ENCODE measurements at places on chromosomes 4 and X.

DNA sequence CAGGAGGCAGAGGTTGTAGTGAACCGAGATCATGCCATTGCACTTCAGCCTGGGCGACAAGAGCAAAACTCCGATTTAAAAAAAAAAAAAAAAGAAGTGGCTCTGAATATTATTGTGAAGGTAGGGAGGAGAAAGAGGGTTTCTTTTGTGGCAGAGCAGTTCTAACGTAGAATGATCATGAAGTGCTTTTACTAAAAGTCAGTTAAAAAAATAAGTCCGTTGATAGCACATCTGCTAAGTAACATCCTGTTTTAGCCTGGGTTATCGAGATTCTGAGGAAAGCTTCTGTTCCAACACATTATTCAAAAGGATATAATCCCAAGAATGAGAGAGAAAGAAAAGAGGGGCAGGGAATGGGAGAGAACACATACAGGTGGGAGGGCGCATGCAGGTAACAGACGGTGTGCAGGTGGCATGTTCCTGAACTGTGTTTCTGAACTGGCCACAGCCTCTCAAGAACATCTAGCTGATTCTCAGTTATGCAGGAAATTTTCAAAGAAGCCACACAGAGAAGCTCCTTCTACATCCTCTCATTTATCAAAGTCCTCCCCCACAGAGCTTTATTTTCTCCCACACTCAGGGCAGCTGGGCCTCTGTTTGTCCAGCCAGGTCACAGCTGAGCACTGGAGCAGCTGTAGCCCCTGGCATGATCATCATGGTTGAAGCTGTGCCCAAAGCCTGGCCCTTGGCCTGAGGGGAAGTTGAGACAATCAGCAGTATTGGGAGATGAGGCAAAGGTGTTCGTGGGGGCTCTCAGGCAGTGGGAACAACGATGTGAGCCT is 342.3 kb downstream of the ZNF674 start:
- no peak for DNase-seq

DNA sequence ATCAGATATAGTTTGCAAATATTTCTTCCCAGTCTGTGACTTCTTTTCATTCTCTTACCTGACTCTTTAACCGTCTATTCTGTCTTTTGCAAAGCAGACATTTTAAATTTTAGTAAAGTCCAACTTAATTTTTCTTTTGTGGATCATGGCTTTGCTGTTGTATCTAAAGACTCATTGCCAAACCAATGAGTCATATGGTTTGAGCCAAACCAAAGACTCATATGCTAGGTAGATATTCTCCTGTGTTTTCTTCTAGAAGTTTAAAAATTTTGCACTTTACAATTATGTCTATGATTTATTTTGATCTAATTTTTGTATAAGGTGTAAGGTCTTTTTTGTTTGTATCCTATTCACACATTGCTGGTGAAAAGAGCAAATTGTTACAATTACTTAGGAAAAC is 446.8 kb downstream of the ANKRD50 start:
- DNase-seq, result no peak

DNA sequence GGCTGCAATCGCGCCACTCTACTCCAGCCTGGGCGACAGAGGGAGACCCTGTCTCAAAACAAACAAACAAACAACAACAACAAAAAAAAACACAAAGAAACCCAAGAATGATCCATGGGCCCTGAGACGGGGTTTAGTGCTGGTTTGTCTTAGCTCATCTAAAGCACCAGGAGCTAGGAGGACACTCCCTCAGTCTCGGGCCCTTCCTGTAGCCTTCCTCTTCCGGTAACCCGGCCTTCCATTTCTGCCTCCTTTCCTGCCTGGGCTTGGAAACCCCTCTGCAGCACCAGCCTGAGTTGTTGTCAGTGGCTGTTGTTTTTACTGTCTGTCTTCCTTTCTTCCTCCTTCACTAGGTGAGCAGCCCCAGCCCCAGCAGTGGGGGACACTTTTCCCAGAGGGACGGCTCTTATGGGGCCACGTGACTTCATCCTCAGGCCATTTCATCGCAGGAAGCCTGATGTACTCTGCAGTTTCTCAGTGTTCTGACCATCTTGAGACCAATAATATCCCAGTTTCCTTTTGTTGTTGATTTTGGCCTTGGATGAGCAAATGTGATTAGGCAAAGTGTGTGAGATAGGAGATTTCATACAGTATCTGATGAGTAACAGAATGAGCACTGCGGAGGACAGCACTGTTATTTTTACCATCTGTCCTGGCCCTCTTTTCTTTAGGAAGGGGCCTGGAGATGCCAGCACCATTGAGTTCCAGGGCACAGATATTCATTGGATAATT is 90.1 kb downstream of the ANAPC4 start:
- DNase-seq, result no peak

DNA sequence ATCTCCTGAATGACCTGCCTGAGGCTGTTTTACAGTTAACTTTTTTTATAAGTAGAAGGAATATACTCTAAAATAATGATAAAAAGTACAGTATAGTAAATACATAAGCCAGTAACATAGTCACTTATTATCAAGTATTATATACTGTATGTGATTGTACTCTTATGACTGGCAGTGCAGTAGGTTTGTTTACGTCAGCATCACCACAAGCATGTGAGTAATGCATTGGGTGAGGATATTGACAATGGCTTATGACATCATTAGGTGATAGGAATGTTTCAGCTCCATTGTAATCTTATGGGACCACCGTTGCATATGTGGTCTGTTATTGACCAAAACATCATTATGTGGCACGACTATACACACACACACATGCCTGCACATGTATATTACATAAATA is 20.5 kb downstream of the NUDT9 start:
- no peak for DNase-seq

- DNase-seq, result no peak
Measured at GRCh38 chr4:76058302-76058701, 16.2 kb upstream of the ART3 start.

GRCh38 chrX:42948723-42949657 is 171.0 kb upstream of the PPP1R2C start:
- no peak for DNase-seq

- no peak for DNase-seq
Measured at GRCh38 chr4:71553605-71554004, 214.8 kb downstream of the SLC4A4 start.

DNA sequence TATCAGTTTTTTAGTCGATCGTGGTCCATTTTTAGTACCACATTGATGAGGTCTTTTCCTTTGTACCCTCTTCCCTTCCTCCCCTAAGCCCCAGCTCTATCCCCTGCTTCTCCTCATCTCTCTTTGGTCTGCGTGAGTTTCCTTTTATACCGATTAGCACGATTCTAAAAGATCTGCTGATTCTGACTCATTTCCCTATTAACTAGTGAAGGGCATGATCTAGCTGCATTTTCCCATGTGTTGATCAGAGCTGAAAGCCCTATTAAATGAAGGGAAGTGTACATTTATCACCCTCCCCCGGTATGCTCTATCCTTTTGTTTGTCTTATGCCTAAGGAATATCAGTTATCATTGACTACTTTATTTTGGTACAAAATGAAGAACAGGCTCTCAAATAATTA is 181.7 kb upstream of the NPY2R start:
- no peak for DNase-seq

DNA sequence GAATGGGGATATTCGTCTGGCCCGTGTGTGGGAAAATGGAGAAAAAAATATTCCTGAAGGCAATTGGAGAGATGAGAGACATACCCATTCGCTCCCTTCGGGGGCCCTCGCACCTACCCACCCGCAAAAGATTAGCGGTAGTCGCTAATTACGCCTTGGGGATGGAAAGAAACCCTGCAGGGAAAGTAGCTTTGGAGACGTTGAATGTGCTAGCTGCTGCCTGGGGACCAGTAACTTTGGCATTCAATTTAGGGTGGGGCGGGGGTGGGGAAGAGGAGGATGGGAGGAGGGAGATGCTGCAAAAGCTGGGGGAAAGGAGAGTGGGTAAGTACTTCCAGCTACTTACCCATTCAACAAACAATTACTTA is 407 bp upstream of the ZC4H2 start:
- no peak for DNase-seq

DNA sequence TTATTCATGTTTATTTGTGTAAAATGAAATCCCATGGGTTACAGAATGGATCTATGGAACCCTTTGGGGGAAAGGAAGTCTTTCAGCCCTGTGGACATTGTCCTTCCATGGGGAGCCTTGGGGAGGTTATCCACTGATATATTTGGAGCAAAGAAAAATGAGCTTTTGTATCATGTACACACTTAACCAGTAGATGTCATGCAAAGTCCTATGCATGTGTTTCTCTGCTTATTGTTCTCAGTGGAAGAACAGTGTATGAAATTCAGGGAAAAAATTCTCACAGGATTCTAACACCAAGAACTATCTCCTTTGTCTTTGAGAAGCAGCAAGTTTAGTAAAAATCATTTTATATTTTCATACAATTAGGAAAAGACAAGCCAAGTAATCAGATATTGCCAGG is 105.3 kb downstream of the DTHD1 start:
- no peak for DNase-seq

DNA sequence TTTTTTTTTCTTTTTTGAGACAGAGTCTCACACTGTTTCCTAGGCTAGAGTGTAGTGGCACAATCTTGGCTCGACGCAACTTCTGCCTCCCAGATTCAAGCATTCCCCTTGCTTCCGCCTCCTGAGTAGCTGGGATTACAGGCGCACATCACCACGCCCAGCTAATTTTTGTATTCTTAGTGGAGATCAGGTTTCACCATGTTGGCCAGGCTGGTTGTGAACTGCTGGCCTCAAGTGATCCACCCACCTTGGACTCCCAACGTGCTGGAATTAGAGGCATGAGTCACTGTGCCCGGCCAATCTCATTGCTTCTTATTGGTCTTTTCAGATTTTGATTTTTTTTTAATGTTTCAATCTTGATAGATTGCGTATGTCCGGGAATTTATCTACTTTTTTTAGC is 124.4 kb downstream of the NBDY start:
- no peak for DNase-seq

GRCh38 chrX:46882266-46882665 is 30.0 kb upstream of the JADE3 start:
- DNase-seq, result no peak

DNA sequence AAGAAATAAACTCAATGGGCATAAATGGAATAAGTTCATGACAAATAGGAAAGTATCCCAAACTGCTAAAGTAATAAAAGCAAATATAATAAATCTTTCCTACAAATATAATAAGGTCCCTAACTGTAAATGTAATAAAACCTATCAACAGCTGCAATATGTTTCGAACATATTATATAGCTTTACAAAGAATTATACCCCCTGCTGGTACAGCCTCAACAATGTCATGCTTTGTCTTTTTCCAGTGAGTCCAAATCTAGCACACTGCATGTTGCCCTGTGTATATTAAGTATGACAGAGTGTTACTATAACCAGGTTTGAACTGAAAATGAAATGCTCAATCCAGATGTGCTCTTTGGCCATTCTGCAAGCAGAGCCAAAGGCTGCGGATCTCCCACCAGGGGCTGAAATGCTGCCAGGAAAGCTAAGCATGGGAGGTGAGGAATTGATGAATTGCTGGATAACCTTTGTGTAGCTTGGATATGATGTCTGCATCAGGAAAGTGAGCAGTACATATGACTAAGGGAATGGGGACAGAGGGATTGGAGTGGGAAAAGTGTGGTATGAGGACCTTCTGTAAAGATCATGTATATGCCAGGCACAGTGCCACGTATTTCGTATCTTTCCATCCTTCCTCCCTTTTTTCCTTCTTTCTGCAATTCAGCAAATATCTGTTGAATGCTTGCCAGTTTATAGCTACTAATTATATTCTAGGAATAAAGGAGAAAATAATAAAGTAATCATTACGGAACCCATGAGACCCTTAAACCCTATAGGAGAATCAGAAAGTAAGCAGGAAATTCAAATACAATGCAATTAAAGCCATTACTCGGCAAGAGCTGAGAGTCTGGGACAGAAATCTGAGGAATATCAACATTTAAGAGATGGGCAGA is 954.6 kb upstream of the LCORL start:
- no peak for DNase-seq

DNA sequence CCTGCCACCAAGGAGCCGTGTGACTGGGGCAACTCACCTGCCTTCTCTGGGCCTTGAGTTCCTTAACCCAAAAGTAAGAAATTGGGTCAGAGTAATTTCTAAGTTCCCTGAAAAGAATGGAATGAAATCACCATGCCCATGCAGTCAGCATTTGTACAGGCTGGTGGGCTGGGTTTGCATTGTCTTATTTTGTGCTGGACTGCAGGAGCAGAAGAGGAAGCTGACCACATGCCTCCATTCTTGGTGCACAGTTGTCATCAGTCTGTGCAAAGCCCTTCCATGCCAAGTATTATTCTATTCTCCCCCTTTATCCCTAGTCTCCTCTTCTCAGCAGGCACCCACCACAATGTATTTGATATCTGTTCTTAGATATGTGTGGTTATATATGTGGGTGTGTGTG is 56.3 kb downstream of the FHDC1 start:
- no peak for DNase-seq

DNA sequence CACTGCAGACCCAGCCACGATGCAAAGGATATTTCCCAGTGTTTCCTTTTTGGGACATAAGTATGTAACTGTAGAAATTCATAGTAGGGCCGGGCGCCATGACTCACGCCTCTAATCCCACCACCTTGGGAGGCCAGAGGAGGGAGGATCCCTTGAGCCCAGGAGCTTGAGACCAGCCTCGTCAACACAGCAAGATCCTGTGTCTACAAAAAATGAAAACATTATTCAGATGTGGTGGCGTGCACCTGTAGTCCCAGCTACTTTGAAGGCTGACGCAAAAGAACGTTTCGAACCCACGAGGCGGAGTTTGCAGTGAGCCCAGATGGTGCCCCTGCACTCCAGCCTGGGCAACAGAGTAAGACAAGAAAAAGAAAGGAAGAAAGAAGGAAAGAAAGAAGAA is 49.2 kb downstream of the CRLF2 start:
- DNase-seq, result no peak

DNA sequence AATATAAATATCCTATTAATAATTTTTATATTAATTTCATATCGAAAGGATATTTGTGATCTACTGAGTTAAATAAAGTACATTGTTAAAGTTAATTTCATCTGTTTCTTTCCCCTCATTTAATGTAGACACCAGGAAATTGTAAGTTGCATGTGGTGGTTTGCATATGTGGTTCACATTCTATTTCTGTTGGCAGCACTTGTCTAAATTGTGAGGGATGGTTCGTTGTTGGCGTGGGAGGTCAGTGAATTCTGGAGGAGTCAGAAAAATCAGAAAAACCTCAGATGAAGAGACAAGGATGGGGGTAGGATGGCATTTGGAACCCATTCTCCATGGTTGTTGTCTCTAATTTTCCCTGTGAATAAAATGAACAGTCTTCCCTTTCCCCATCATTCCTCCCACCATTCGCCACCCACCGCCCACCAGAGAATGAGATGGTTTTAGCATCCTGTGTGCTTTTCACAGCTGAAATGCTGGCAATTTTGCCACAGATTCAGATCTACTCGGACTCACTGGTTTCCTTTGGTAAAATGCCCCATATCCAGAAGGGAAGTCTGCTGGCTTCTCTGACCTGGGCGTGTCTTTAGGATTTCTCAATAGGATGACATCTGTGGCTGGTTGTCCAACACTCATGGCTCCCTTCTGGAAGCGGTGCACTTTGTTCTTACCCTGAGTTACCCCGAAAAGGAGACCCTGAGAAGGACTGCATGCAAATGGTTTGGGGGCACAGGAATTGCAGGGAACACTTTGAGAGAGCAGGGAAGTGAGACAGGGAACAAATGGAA is 52.3 kb downstream of the LGI2 start:
- DNase-seq, result no peak
